ENCODE measurements at places on chromosomes 16 and 17. TPM values are rescaled to one million over a fixed set of nuclear protein-coding genes. Genes with fewer than 3 reads are reported as not detected.

The TSNAXIP1 gene
- 0.13 TPM for total RNA-seq

The ZSWIM7 gene
- 24.2 TPM for total RNA-seq

The CYBA gene
- total RNA-seq: 181 TPM

The KRTAP1-5 gene
- not detected for total RNA-seq

The LRRC37A3 gene
- 5.0 TPM for total RNA-seq

The TBC1D3K gene
- not detected for total RNA-seq

The COL1A1 gene
- total RNA-seq: 10.5 TPM

The PPP1R27 gene
- not detected for total RNA-seq

The HOXB6 gene
- not detected for total RNA-seq

The KCNJ12 gene
- under 0.01 TPM for total RNA-seq

The CD300H gene
- not detected for total RNA-seq

The DBNDD1 gene
- 5.6 TPM for total RNA-seq

Measured in bronchial epithelial cell (primary cell).